ENCODE measurements at places on chromosomes 11 and 22. TPM values are rescaled to one million over a fixed set of nuclear protein-coding genes. Genes with fewer than 3 reads are reported as not detected.

GRCh38 chr11:3221408-3222002 lies 2.9 kb upstream of the MRGPRG start:
- no peak for DNase-seq
- no peak overlapping the region for H3K4me3 ChIP-seq
- H3K4me1 ChIP-seq: no peaks in the 10 kb centered on the region
- no peaks in the 10 kb centered on the region for H3K27me3 ChIP-seq
- H3K36me3 ChIP-seq: no peaks in the 10 kb centered on the region

GRCh38 chr11:13073119-13073981 lies 64.2 kb downstream of the RASSF10 start:
- H3K27me3 ChIP-seq: no peaks in the 10 kb centered on the region
- H3K36me3 ChIP-seq: no peaks in the 10 kb centered on the region
- H3K4me1 ChIP-seq: no peaks in the 10 kb centered on the region
- no peak overlapping the region for H3K27ac ChIP-seq
- DNase-seq: no peak

GRCh38 chr11:96293598-96294021 lies 49.4 kb downstream of the MAML2 start:
- H3K27ac ChIP-seq: no peak overlapping the region
- H3K4me1 ChIP-seq: peaks cover 50% of the 10 kb centered on the region
- no peaks in the 10 kb centered on the region for H3K27me3 ChIP-seq
- no peaks in the 10 kb centered on the region for H3K36me3 ChIP-seq
- H3K4me3 ChIP-seq: no peak overlapping the region

DNA sequence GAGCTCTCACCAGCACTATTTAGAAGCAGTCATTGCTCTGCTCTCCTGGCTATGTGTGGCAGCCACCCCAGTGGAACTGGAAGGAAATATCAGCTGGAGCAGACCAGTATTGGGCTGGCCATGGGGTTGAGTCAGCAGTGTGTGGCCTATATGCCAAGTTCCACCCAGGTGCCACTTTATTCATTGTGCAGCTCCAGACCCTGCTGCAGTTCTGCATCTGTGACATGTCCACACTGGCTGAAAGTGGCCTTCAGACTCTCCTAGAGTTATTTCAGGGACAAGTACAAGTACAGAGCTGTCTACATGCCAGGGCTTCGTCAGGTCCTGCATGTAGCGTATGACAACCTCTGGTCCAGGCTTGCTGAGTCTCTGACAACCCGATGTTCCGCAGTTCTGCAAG lies 55.2 kb downstream of the CABIN1 start:
- no peaks in the 10 kb centered on the region for H3K4me1 ChIP-seq
- H3K4me3 ChIP-seq: no peak overlapping the region
- no peaks in the 10 kb centered on the region for H3K27me3 ChIP-seq
- DNase-seq: no peak
- no peak overlapping the region for H3K27ac ChIP-seq

- no peak overlapping the region for H3K4me3 ChIP-seq
- no peaks in the 10 kb centered on the region for H3K4me1 ChIP-seq
- H3K27me3 ChIP-seq: no peaks in the 10 kb centered on the region
- no peak overlapping the region for H3K27ac ChIP-seq
- no peaks in the 10 kb centered on the region for H3K36me3 ChIP-seq
These were observed 235.5 kb downstream of the GRIK4 start for GRCh38 chr11:120746836-120747609.

GRCh38 chr11:86743223-86744118 lies 56.9 kb upstream of the PRSS23 start:
- H3K4me3 ChIP-seq: no peak overlapping the region
- no peak overlapping the region for H3K27ac ChIP-seq
- H3K27me3 ChIP-seq: no peaks in the 10 kb centered on the region
- DNase-seq: no peak

DNA sequence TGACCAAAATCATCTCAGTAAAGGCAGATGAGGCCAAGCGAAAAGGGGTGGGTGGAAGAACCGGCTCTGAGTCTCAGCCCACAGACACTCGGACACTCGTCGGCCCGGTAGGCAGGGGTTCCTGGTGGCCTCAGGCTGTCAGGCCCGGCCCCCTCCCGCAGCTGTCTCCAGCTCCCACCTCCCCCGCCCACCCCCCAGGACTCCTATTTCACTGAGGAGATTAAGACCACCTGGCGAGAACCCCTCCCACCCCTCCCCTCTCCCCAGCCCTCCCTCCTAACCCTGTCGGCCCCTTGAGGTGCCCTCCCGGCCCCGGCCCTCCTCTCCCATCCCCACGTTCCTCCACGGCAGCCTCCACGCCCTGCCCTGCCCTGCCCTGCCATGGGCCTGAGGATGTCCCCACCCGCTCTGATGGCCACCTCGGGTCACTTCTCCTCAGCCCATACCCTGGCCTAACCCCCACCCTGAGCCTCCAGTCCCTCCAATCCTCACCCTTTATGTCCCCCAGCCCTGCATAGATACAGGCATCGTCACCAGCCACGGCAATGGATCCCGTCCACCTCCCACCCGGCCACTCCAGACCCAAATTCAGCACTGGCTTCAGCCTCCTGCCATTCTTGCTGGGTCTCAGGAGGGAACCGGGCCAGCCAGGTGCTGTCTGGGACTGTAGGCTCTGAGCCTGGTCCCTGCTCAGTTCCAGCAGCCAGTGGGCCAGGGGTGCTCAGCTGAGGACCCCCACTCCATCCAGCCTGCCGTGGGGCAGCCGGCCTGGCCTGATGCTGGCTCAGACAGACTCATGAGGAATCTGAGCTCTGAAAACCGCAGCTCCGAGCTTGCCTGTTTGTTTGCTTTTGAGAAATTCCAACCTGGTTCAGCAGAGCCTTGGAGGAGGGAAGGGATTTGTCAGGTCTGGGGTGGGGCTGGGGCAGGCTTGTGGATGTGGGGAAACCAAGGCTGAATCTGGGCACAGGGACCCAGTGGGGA lies 9.8 kb upstream of the TBX1 start:
- no peak overlapping the region for H3K4me3 ChIP-seq
- no peaks in the 10 kb centered on the region for H3K36me3 ChIP-seq
- H3K27ac ChIP-seq: no peak overlapping the region
- H3K27me3 ChIP-seq: peaks cover 2% of the 10 kb centered on the region
- no peak for DNase-seq
- H3K4me1 ChIP-seq: peaks cover 3% of the 10 kb centered on the region

- no peak within 1 kb of the TSS for H3K4me3 ChIP-seq
- no peaks in the 10 kb centered on the region for H3K4me1 ChIP-seq
- H3K36me3 ChIP-seq: no peaks in the 10 kb centered on the region
- H3K27me3 ChIP-seq: no peaks in the 10 kb centered on the region
These were observed at the start of gene CSF2RB for GRCh38 chr22:36913427-36914389. Gene CSF2RB, plus strand, starts transcription at chr22:36913628. Its CDS starts 8,580 bp downstream, at chr22:36922208.

DNA sequence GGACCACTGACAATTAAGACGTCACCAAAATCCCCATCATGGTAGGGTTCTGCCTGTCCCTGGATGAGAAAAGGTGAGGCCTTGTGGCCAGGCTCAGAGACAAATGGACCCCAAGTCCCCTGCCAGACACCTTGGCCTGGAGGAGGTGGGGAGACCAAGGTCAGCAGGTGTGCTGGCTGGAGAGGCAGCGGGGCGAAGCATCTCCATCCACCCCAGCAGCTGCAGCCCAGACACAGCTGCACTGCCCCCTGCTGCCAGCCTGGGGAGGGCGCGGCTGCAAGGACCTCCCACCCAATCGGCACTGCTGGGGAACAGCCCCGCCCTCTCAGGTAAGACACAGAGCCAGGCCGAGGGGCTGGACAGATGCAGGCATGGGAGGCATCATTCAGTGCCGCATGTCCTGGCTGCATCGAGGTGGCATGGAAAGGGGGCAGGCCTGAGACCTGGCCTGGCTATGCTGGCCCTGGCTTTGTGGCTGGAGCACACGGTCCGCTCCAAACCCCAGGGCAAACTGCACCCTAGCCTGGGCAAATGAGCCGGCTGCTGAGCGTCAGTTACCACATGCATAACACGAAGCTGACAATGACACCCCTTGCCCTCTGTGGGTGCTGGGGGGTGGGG lies 12.2 kb upstream of the MFNG start:
- H3K4me1 ChIP-seq: peaks cover 19% of the 10 kb centered on the region
- H3K36me3 ChIP-seq: no peaks in the 10 kb centered on the region
- H3K27ac ChIP-seq: no peak overlapping the region

DNA sequence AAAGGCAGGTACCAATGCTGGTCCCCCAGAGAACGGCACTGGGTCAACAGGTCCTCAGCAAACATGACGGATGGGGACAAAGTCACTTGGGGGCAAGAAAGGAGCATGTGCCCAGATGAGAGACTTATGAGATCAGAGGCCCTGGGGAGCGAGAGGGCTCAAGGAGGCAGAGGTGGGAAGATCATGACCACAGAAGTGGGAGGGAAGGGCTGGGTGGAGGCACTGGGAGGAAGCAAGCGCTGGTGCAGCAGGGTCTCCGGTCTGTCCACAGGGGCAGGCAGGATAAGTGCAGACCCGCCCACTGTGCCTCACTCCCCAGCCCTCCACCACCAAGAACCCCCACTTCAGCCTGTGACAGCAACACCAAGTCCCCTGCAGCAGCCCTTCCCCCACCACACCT lies 10.9 kb downstream of the ELFN2 start:
- peaks cover 4% of the 10 kb centered on the region for H3K27me3 ChIP-seq
- no peak for DNase-seq

DNA sequence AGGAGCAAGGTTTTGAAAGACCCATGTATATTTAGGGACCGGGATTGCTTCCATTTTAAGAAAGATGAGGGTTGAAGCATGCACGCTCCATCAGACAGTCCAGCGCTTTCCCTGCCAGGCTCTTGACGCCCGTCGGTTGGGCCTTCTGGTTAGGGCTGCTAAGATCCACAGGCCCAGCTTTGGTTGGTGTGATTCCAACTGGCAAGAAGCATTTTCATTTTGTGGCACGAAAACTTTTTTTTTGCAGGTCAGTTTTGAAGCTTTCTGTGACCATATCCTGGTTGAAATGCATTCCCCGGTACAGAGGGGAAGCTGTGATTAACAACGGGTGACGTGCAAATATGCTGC lies 34.3 kb upstream of the MPPED1 start:
- H3K36me3 ChIP-seq: no peaks in the 10 kb centered on the region
- DNase-seq: no peak
- no peak overlapping the region for H3K4me3 ChIP-seq
- no peak overlapping the region for H3K27ac ChIP-seq
- H3K4me1 ChIP-seq: peaks cover 27% of the 10 kb centered on the region

DNA sequence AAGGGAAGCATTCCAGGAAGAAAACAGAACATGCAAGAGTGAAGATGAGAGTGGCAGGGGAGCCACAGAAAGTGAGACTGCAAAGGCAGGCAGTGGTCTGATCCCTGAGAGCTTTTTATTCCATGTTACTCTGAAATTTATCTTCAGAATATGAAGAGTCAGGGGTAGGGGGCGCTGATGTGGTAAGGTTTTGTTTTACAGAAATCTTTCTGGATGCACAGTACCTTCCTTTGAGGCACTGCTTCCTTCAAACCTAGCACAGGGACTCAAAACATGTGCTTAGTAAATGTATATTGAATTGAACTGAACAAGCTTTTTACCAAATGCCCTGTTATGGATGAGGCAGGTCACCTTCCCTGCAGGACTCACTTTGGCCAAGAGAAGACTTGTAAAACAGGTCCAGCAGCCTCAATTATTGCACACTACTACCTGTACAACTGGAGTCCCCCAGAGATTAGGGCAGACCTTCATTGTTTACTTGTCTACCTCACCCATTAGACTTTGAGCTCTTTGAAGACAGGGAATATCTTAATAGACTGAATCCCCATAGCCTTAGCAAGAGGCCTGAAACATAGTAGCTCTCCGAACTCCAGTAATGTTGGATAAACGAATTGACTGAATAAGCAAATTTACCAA lies 2.2 kb downstream of the PAK1 start:
- no peaks in the 10 kb centered on the region for H3K27me3 ChIP-seq
- no peaks in the 10 kb centered on the region for H3K36me3 ChIP-seq
- no peak overlapping the region for H3K4me3 ChIP-seq
- peaks cover 11% of the 10 kb centered on the region for H3K4me1 ChIP-seq
- DNase-seq: no peak
- H3K27ac ChIP-seq: no peak overlapping the region

GRCh38 chr11:96082002-96082899 lies 158.3 kb upstream of the MTMR2 start:
- H3K4me1 ChIP-seq: peaks cover 4% of the 10 kb centered on the region
- DNase-seq: no peak
- no peaks in the 10 kb centered on the region for H3K27me3 ChIP-seq
- no peaks in the 10 kb centered on the region for H3K36me3 ChIP-seq

GRCh38 chr22:27542602-27543001 lies 259.0 kb downstream of the MN1 start:
- H3K27ac ChIP-seq: no peak overlapping the region
- H3K4me3 ChIP-seq: no peak overlapping the region
- no peaks in the 10 kb centered on the region for H3K4me1 ChIP-seq
- no peaks in the 10 kb centered on the region for H3K27me3 ChIP-seq
- no peaks in the 10 kb centered on the region for H3K36me3 ChIP-seq

GRCh38 chr11:64366751-64367150 lies 7.8 kb downstream of the RPS6KA4 start:
- H3K36me3 ChIP-seq: peaks cover 36% of the 10 kb centered on the region
- H3K27me3 ChIP-seq: no peaks in the 10 kb centered on the region
- H3K4me3 ChIP-seq: no peak overlapping the region
- no peak for DNase-seq

DNA sequence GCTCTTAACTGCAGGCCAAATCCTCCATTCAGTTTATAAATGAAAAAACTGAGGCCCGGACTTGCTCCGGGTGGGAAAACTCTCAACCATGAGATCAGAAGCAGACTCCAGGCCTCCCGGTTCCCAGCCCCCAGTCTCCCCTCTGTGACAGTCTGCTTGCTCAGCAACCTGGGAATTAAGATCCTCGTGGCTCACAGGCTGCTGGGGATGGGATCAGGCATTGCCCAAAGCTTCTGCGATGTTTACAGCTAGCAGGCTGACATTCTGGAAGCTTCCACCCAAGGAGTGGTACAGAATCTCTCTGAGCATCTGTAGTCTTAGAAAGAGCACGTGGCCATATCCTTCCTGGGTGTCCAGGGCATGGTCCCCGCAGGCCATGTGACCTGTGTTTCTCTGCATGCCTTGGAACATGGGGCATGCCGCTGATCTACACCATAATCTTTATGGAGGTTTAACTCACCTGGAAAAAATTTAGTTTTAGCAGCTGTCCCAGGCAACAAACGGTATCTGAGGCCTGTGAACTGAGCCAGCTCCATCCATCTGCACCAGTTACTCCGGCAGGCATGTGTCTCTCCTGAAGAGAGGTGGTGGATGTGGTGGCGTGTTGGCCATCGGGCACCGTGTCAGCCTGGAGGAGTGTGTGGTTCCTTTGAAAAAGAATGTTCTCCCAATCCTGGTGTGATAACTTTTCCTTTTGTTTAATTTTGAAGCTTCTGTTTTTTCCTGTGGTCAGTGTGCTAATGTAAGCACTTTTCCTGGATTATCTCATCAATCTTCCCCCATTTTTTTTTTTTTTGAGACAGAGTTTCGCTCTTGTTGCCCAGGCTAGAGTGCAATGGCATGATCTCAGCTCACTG lies 7.9 kb downstream of the FBLN1 start:
- DNase-seq: no peak
- no peaks in the 10 kb centered on the region for H3K4me1 ChIP-seq
- no peaks in the 10 kb centered on the region for H3K36me3 ChIP-seq
- H3K27me3 ChIP-seq: no peaks in the 10 kb centered on the region

Gene CARD18
- total RNA-seq: not detected

Gene DNAJC4
- total RNA-seq: 64.5 TPM

Gene CRYBB3
- total RNA-seq: not detected

Gene MMP27
- not detected for total RNA-seq

Gene ST13
- 161 TPM for total RNA-seq

Gene DUSP8
- 5.8 TPM for total RNA-seq
